Activated naive CD4-positive, alpha-beta T cell (primary cell): ENCODE measurements at places on chromosomes 6 and 20.

DNA sequence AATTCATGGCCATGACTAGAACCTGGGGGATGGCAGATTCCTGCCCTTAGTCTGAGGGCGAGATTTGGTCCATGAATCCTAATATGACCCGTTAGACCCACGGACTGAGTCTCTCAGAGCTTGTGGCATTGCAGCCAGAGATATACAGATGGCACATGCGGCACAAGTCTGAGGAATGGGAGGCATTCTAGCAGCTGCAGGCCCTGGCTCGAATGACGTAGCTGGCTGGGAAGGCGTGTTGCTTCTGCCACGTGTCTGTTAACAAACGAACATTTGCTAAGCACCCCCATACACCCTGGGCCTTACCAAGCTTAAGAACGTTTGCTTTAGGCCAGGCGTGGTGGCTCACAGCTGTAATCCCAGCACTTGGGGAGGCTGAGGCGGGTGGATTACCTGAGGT, 68.0 kb downstream of the CD164 start:
- no peak for DNase-seq

GRCh38 chr20:42024653-42025052, 406.5 kb upstream of the CHD6 start:
- DNase-seq: no peak

DNA sequence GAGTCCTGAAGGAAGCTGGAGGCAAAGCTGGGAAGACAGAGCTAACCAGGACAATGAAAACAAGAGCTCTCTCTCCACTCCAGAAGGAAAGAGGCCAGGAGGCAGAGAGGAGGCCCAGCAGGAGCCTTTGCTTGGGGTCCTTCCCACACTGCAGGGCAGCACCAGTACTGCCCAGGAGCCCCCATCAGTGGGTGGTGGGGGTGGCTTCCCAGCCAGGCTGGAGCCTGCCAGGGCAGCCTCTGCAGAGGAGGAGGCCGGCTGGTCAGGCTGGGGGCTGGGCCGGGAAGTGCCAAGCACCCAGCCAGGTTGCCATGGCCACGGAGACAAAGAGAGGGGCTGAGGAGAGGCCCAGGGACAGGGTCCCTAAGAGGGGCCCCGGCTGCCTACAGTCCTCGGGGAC, 33.4 kb downstream of the PREX1 start:
- no peak for DNase-seq

DNA sequence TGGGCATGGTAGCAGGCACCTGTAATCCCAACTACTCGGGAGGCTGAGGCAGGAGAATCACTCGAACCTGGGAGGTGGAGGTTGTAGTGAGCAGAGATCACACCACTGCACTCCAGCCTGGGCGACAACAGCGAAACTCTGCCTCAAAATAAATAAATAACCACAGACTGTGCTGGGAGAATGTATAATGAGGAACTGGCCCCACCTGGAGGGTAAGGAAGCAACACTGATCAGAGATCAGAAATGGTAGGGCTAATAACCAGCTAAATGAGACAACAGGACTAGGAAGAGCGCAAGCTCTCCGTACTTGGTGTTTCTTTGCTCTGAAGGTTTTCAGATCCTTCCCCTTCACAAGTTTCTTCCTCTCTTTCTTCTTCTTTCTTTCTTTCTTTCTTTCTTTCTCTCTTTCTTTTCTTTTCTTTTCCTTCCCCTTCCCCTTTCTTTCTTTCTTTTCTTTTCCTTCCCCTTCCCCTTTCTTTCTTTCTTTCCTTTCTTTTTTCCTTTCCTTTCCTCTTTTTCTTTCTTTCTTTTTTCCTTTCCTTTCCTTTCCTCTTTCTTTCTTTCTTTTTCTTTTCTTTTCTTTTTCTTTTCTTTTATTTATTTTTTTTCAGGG, 14.6 kb downstream of the CCM2L start:
- no peak for DNase-seq

- DNase-seq: peak; percentile 48
Observed at GRCh38 chr20:33663161-33664084, 1.3 kb downstream of the C20orf144 start.
